ENCODE measurements at places on chromosomes 1 and 21.

GRCh38 chr1:6638226-6638625, 13.6 kb downstream of the THAP3 start:
- no peak for DNase-seq

DNA sequence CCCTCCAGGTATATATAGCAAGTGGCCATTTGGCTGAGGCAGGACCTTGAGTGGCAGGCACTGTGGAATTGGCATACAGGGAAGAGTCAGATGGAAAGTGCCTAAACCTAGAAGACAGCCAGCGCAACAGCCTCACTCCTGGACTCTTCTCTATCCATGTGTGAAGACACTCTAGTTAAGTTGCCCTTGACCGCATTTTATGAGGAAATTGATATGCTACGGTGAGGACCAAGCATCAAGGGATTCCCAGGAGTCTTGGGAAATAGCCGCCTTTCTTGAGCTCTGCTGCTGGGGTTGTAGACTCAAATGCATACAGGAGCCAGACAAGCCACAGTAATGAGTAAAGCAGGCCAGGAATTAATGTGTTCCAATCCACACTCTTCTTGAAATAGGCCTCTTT, 145.9 kb upstream of the KAZN start:
- DNase-seq: no peak

DNA sequence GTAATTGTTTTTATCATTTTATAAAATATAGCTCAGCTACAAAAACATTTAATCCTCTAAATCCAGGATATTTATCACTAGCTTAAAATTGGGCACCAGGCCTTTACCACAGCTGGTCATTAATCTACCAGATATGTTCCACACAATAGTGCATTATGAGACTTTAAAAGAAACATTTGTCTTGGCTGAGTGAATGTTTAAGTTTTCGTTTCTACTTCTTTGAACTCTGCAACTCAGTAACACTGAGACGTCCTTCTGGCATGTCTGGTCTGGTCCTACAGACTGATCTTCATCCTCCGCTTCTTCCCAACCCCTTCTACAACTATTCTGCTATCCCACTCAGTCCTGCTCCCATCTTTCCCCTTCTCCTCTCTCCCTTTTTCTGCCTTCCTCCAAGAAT, 296.2 kb downstream of the NEGR1 start:
- no peak for DNase-seq

DNA sequence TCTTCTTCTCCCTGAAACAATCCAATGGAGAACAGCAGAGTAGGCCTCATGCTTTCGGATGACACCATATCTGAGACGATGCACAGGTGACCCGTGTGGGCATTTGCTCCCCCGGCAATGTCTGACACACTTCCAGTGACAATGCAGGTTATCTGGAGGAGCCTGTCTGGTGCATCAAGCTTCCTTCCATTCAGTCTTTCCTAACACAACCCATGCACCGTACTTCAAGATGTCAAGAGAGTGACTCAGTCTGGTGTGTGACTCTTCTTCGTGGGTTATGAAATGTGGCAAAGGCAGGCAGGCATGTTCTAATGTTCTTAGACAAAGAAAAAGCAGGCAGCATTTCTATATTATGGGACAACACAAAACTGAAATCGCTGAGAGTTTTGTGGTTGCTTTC, 159.1 kb downstream of the EDEM3 start:
- no peak for DNase-seq

- DNase-seq: no peak
Measured at GRCh38 chr1:19725606-19726005, 60.9 kb downstream of the HTR6 start.

GRCh38 chr1:87072411-87072810, 158.0 kb downstream of the HS2ST1 start:
- no peak for DNase-seq

DNA sequence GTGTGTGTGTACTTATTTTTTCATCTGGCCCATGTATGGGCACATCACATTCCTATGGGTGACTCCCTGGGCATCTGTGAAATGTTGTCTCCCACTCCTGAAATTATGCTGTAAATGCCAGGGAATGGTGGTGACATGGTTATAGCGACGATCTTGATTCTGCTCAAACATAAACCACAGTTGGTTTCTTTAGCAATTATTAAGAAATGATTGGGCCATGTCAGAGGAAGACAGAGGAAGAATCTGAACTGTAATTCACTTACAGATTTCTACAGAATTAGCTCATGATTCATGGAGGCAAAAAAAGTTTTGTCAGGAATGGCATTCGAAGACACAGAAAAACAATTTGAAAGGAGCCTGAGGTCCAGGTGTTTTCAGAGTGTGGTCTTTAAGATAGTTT, 25.8 kb upstream of the KCNE1 start:
- no peak for DNase-seq

All from stimulated activated CD4-positive, alpha-beta T cell treated with anti-CD3 and anti-CD28 coated beads, Interleukin-15, amount 100 ng/mL, for 48 hours (primary cell).